ENCODE measurements at places on chromosomes 2 and 18.

DNA sequence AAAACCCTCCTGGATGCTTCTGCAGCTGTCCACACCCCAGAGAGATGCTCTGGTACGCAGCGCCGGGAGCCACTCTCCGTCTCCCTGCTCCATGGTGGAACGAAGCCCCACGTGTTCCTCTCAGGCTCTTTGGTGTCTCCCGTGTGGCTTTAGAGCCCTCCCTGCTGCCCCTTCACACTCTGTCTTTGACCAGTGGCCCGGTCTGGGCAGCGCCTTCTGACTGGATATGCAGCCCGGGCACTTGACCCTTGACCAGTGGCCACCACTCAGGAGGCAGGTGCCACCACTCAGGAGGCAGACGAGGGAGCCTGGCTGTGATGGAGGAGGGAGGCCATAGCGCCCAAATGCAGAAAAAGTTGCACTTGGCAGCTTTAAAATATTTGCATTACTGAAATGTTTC is 214.5 kb upstream of the SALL3 start:
- no peak for DNase-seq

DNA sequence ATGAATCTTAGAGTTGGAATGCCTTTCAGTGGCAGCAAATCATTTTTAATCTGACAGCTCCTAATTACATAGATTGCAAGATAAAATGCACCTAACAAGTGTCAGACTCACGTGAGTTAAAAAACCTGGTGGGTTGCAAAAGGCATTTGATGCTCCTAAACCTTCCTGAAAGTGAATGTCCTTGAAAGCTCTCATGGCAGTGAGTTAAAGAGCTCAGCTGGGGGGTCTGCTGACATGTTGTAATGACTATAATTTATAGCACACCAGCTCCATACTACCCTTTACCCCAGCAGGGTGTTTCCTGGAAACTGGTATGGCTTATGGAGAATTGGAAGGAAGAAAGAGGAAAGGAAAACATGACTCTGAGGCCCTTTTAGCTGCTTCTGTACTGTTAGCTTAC is 91.9 kb upstream of the CAVIN2 start:
- DNase-seq = no peak

DNA sequence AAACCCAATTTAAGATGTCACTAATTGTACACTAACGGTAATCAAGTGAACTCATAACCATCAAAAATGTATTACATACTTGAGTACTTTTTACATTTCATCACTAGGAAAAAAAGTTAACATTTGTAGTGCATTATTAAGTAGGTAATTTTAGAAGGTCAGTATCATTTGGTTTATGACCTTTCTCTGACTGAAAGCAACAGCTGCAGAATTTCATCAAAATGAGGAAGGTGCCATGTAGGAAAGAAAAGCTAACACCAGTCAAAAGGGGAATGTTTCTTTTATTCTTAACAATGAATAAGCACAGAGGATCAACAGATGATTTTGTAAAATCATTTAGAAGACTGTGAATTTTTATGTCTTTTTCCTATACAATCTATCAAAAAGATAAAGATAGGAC is 79.0 kb downstream of the PIGN start:
- no peak for DNase-seq

DNA sequence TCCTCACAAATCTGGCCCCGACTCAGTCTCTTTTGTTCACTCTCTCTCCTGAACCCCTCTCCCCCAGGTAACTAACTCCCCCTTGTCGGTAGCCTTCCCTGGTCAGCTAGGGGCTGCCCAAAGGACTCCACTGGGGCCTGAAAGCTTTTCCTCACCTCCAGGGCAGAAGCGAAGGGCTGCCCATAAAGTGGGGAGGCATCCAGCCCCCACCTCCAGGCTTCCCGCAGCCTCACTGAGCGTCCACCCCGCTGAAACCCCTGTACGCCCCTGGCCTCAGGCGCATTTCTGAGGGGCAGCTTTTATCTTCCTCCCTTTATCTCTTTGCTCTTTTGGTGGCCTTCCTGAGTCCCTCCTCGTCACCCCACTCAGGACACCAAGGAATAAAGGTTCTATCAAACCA is 249.3 kb downstream of the CYP26B1 start:
- DNase-seq = no peak

DNA sequence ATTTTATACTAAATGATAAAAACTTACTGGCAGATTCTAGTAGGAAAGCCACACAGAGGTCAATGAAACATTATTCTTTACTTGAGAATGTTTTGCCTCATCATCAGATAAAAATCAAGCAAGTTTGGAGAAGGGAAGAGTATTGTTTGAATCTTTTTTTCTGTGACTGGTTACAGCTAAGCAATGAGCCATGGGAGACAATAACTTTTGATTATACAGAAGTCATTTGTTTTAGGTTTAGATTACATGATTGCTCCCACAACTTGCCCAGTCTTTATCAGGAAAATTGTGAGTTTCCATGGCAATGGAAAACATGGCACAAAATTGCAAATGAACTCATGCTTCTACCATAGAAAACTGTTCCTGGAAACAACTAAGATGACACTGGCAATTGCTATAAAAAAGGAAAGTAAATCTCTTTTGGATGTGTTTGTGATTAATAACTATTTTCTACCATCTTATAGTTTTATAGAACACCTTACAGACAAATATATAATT is 476.8 kb downstream of the MBD2 start:
- DNase-seq = no peak

DNA sequence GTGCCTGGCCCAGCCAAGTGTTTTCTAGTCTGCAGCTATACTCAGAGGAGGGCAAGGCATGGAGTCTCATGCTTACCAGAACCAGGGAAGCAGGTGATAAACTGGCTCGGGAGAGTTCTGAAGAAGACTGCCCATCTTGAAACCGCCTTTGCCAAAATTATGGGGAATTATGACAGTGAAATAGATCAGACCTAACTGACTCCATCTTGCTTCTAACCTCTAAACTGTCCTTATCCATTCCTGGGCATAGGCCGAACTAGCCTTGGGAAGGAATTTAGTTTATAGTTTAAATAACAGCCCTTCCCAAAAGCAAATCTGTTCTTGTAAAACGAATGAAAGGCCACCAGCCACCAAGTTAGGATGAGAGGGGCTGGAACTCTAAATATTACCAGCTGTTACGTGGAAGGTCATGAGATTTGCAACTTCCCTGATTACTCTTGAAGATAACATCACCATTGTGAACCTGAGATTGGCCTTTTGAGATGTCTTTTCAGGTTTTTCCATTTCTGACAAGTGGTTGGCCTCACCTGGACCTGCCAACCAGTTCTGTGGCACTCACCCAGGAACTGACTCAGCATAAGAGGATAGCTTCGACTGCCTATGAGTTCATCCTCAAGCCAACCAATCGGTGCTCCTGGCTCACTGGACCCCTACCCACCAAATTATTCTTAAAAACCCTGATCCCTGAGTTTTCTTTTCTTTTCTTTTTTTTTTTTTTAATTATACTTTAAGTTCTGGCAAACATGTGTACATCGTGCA is 23.4 kb downstream of the CHCHD5 start:
- no peak for DNase-seq
